ENCODE measurements at places on chromosomes 1 and 21.

DNA sequence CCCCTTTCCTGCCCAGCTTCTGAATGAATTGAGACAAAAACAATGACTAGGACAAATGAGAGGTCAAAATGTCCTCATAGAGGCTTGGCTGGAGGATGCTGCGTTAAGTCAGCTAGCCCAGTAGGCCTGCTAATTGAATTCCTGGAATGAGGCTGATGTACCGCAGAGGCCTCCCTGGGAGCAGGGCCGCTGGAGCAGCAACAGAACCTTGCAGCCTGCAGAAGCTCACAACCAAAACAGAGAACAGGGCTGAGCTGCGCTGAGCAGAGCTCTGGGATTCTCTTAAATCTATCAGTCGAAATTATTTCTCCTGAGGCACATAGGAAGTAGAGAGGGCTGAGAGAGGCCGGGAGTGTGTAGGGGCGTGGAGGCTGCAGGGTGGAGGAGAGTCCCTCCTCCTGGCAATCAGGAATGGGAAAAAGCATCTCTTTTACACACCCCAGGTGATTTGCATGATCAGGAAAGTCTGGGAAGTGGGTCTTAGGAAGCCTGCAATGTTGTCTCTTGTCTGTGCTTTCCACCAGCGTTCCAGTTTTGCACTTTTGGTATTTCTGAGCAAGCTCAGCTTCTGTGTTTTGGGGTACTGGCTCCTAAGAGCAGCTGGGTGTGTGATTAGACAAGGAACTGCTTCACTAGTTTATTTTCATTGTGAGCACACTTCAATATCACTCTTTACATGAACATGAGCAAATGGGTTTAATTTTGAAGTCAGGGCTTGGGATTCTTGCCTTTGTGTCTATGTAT lies 66.5 kb downstream of the RYR2 start:
- DNase-seq, result no peak

DNA sequence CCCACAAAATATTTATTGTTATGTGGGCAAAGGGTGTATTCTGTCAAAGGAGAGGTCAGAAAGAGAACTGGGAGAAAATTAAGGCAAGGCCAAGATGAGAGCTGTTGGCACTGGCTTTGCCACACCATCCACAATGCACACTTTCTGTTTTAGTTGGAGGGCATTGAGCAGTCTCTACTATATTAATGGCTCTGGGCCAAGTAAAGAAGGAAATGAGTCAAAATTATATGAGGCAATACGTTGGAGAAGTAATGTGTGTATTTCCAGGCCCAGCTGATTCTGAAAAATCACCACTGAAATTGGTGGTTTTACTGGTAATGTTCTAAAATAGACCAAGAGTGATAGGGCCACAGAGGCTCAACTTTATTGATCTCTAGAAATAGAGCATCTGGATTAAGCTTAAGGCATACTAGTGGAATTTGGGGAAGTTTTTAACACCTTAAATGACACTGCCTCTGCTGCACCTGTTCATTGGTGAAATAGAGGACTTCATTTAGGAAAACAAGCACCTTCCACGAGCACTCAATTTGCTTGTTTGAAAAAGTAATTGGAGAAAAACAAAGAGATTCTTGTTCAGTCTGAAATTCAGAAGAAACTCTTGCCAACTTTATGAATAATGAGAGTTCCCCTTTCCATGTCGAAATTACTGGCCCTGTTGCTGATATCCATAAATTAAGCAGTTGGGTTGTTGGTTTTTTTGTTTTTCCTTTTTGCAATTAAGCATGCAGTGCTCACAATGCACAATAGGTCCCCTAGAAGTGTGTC lies 424.9 kb downstream of the ADGRL2 start:
- no peak for DNase-seq

DNA sequence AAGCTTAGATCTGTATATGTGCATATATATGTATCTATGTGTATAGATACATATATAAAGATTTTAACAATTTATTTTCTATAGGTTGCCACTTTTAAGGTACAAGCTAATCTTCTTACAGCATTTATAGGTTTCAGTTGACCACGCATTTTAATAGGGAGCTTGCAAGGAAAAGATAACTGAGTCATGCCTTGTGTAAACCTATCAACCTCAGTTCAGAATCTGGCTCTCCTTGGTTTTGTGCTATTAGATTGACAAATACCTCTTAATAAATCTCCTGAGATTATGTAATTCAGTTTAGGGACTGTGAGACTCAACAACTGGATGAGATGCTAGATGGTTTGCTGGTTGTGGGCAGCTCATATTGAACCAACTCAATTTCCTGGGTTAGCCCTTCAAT lies 114.7 kb upstream of the SERBP1 start:
- no peak for DNase-seq

DNA sequence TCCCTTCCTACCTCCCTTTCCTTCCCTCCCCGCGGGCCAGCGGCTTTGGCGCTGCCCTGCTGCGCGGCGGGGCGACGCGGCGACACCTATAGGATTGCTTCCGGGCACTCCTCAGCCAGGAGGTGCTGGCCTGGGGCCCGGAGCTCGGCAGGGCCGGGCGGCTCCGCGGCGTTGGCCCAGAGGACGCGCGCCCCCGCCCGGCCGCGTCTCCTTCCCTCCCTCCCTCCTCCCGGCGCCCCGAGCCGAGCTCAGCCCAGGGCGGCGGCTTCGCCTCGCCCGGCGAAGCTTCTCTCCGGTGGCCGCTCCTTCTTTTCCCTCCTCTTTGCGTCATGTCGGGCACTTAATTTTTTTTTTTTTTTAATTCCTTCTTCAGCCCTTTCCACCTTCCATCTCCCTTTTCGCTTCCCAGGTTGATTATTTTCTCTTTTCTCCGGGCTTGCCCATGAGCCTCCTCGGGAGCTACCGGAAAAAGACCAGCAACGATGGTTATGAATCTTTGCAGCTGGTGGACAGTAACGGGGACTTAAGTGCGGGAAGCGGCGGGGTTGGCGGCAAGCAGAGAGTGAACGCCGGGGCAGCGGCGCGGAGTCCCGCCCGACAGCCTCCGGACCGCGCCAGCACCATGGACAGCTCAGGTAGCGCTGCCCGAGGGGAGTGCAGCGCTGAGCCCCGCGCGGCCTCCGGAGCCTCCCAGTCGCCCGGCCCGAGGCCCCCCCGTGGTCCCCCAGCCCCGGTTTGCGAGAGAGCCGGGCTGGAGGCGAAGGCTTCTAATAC lies at the start of gene DNAJC6:
Gene DNAJC6, plus strand, starts transcription at position 240 of the 774 bp plus-strand sequence. Its CDS starts 203 bp downstream, at position 443.
- DNase-seq, result peak; percentile 14

DNA sequence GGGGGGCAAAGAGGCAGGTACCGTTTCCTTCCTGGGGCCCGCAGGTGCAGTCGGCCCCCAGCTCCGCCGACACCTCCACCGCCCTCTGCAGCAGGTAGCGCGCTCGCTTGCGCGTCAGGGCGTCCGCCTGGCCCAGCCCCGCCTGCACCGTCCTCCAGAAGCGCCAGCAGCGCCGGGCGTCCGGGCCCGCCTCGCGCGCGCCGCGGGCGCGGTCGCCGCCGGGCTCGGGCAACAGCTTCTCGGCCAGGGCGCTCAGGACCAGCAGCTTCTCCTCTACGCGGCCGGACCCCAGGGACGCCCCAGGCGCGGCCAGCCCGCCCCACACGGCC lies 863 bp downstream of the TARBP1 start:
- DNase-seq, result peak; percentile 22

- no peak for DNase-seq
These were observed 22.4 kb upstream of the RUNX3 start for GRCh38 chr1:24952413-24952841.

- no peak for DNase-seq
These were observed 39.3 kb upstream of the C1orf198 start for GRCh38 chr1:230907472-230908205.

GRCh38 chr1:85846706-85847105 lies 138.5 kb upstream of the ZNHIT6 start:
- no peak for DNase-seq

- DNase-seq, result no peak
These were observed 484.7 kb upstream of the C1orf87 start for GRCh38 chr1:60558236-60558635.

GRCh38 chr1:167175901-167176300 lies 44.8 kb upstream of the POU2F1 start:
- no peak for DNase-seq

DNA sequence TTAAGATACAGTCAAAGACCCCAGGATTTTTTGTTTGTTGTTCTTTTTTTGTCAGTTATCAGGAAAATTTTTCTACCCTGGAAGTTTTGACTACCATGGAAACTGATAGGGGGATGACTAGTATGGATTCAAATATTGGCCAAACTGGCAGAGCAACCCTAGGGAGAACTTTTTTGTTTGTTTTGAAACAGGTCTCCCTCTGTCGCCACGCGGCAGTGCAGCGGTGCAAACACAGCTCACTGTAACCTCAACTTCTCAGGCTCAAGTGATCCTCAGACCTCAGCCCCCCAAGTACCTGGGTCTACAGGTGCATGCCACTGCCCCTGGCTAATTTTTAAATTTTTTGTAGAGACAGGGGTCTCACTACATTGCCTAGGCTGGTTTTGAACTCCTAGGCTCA lies 46.6 kb downstream of the TOR3A start:
- DNase-seq, result no peak

- DNase-seq, result no peak
These were observed 50.7 kb upstream of the EDARADD start for GRCh38 chr1:236343246-236343870.

DNA sequence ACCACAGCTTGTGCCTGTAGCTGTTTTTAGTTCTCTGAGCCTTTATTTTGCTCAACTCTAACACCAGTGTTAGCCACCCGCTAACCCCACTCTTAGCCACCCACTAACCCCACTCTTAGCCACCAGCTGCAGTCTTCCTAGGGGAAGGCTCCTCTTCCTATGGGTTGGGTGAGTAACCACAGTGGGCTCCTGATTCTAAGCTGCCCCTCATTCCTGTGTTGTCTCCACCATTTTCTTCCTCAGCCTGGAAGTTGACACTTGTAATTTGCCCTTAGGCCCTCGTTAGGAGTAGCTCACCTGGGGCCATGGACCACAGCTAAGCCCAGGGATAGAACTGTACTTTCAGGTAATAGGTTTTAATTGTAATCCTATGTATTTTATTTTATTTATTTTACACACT lies 782.9 kb upstream of the TPTE start:
- DNase-seq, result no peak

DNA sequence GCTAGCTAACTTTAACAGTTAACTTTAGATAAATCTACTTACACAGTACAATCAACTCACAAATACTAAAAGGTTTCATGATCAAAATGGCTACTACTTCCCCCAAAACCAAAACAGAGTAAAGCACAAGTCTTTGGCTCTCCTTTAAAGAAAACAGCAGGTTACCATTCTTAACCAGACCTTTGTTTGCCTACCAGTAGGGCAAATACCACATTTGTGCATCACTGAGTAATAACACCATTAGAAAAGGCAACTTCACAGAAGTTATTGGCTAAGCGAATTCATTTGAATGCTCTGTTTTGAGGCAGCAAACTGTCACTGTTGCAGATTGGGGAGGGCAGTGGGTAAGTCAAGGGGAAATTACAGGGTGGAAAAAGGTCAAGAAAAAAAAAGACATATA lies 17.3 kb upstream of the SERPINC1 start:
- DNase-seq, result no peak

- no peak for DNase-seq
These were observed 208.2 kb downstream of the RHOU start for GRCh38 chr1:228943436-228943835.

Measured in stimulated activated CD8-positive, alpha-beta memory T cell treated with anti-CD3 and anti-CD28 coated beads, Interleukin-4, amount 100 ng/mL, for 1 hour (primary cell).